ENCODE measurements at places on chromosomes 2 and 18.

DNA sequence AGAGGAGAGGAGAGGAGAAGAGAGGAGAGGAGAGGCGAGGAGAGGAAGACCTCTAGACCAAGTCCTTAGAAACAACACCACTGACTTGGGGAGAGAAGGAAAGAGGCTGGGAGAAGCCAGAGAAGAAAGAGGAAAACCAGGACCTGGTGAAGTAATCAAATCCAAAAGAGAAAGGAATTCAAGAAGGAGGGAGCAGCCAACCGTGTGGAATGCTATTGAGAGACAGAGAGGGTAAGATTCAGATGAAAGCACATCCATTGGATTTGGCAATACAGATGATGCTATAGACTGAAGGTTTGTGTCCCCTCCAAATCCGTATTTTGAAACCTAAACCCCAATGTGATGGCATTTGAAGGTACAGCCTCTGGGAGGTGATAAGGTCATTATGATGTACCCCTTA is 50.7 kb downstream of the GALNT14 start:
- no peak for DNase-seq

DNA sequence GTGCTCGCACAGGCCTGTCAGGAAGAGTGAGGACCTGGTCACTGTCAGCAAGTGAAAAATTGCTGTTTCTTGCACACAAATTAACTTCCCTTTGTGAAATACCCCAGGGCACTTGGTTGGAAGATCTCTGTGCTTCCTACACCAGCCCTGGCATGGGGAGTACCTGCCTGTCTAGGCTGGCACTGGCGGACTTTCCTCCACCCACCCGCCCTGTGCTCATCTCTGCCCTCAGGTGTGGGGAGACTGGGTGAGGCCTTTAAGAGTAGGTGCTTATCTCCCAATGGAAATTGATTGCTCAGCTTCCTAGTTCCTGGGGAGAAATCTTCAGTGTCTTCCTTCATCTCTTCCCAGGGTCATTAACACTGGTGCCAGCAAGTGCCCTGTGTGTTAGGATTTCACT is 42.1 kb downstream of the IMPA2 start:
- no peak for DNase-seq

DNA sequence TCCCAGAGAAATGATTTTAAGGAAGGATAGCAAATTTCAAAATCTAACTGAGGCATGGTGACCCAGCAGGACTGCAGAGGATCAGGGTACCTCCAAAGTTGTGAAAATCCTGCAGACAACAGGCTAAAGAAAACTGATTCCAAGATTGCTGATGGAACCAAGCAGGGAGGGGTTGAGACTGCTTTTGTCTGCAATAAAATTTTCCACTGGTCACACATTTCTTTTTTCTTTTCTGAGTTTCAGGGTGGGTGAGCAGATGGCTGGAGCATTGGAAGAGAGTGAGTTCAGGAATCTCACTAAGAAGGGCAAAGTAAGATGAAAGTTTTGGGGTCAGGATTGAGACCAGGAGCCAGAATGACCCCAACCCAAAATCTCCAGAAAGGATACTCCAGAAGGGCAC is 321.0 kb downstream of the TNS1 start:
- DNase-seq: no peak

GRCh38 chr2:99898336-99899048 is 243.9 kb downstream of the AFF3 start:
- DNase-seq: no peak

Measured in D721Med (cell line).